NCI-H146 (cell line): ENCODE measurements at places on chromosomes 11 and 22.

DNA sequence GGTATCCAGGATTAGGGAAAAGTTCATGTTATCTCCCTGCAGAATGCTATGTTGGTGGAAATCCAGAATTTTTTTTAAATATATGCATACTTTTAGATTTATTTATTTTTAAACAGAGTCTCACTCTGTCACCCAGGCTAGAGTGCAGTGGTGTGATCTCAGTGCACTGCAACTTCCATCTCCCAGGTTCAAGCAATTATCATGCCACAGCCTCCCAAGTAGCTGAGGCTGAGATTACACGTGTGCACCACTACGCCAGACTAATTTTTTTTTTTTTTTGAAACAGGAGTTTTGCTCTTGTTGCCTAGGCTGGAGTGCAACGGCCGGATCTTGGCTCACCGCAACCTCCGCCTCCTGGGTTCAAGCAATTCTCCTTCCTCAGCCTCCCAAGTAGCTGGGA lies 2.6 kb downstream of the PACSIN2 start:
- no peak for DNase-seq

- DNase-seq: no peak
Observed at GRCh38 chr11:30348035-30348434, 25.1 kb downstream of the ARL14EP start.

- DNase-seq: no peak
Observed at GRCh38 chr22:37979782-37980181, 4.6 kb downstream of the SOX10 start.

- DNase-seq: no peak
Observed at GRCh38 chr11:1653541-1654387, 24.2 kb downstream of the KRTAP5-5 start.

- no peak for DNase-seq
Observed at GRCh38 chr11:111137846-111138245, 107.7 kb upstream of the POU2AF2 start.

DNA sequence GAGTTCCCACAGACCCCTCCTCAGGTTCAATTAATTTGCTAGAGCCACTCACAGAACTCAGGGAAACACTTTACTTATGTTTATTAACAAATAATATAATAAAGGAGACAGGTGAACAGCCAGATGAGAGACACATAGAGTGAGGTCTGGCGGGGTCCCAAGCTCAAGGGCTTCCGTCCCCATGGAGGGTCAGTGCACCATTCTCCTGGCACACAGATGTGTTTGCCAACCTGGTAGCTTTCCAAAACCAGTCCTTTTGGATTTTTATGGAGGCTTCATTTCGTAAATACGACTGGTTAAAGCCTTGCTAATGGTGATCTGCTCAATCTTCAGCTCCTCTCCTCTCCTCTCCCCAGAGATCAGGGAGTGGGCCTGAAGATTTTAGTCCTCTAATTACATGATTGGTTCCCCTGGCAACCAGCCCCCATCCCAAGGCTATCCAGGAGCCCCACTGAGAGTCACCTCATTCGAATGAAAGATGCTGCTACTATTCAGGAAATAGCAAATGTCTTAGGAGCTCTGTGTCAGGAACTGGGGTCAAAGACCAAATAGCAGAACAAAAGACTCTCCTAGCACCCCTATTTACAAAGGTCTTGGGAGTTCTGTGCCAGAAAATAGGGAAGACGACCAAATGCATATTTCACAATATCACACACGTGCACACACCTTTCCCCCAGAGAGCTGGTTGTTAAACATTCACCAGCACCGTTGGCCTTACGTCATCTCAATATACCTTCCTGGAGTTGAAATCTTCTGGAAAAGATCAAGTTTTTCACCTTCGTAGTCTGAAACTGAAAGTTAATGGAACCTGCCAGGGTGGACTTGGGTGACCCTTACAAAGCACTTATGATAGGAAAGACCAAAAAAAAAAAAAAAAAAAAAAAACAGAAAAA lies 23.8 kb upstream of the CAPRIN1 start:
- no peak for DNase-seq

DNA sequence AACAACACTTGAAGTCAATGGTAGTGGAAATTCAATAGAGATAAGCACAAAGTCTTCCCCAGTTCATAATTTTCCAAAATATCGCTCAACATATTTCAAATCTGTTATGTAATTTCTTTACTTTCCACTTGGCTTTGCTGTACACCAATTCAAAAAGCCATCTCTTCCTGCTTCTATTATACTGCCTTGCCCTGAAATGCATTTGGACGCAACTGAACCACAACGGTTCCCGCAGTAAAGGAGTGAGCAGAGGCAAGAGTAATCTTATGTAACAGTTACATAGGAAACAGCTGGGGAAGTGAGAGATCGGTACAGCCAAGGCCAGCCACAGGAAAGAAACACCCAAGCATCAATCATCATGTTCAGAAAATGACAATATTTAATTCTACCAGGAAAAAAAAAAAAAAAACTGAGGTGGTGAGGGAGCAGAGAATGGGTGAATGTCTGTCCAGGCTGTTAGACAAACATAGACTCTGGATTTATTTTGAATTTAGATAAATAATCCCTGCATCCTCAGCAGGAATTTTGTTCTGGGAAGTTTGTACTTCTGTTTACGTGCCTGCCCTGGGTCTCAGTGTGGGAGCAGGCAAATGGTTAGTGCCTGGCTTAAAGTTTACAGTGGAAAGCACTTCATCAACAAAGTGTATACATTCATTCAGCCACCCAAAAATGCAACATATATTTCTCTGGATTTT lies 392.2 kb downstream of the ETS1 start:
- DNase-seq: no peak

- no peak for DNase-seq
Observed at GRCh38 chr22:23763579-23763945, 772 bp downstream of the C22orf15 start.

- DNase-seq: no peak
Observed at GRCh38 chr22:23168391-23169042, 11.8 kb upstream of the BCR start.

GRCh38 chr22:31631436-31631835 lies 30.6 kb downstream of the PISD start:
- DNase-seq: no peak
